ENCODE measurements at places on chromosomes 11 and 22.

- no peaks in the 10 kb centered on the region for H3K27me3 ChIP-seq
- DNase-seq = no peak
- no peaks in the 10 kb centered on the region for H3K36me3 ChIP-seq
- H3K4me3 ChIP-seq = no peak overlapping the region
Observed at GRCh38 chr11:126485021-126485792, 129.7 kb downstream of the ST3GAL4 start.

- H3K36me3 ChIP-seq = no peaks in the 10 kb centered on the region
- H3K27me3 ChIP-seq = no peaks in the 10 kb centered on the region
- H3K4me3 ChIP-seq = no peak overlapping the region
- DNase-seq = no peak
- H3K4me1 ChIP-seq = no peaks in the 10 kb centered on the region
Observed at GRCh38 chr11:114845766-114846415, 167.6 kb downstream of the NXPE2 start.

DNA sequence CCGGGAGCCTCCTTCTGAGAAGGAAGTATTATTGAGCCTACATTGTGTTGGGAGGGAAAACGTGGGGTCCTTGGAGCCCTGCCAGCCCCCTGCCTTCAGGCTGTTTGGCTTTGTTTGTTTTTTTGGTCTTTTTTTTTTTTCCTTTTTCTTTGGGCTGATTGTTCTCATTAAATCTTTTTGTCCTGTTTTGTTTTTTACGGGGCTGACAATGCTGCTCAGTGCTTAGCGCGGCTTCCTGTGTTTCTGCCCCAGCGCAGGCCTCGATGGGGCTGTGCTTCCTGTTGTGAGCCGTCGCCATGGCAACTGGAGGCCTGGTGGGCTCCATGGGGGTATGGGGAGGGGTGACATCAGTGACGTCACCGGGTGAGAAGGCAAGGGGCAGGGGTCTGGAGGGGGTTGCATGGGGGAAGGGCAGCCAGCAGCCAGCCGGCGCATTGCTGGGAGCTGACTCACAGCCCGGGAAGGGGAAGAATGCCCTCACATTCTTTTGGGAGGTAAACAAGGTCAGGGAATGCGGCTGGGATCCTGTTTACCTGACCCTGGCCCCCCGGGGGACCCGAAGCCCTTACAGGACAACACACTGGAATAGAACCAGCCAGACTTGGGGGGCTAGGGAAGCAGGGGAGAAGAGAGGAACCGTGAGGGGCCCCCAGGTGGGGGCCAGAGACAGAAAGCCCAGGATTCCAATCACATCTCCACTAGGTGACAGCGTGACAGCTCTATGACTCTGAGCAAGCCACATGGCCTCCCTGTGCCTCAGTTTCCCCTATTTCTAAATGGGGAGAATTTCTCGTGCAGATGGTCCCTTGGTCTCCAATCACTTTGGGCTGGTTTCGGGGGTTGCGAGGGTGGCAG is 22.2 kb upstream of the CBX7 start:
- DNase-seq = peak; percentile 74
- peak overlapping the region; percentile 57 for H3K4me3 ChIP-seq
- H3K27ac ChIP-seq = peak overlapping the region; percentile 86
- no peaks in the 10 kb centered on the region for H3K27me3 ChIP-seq

DNA sequence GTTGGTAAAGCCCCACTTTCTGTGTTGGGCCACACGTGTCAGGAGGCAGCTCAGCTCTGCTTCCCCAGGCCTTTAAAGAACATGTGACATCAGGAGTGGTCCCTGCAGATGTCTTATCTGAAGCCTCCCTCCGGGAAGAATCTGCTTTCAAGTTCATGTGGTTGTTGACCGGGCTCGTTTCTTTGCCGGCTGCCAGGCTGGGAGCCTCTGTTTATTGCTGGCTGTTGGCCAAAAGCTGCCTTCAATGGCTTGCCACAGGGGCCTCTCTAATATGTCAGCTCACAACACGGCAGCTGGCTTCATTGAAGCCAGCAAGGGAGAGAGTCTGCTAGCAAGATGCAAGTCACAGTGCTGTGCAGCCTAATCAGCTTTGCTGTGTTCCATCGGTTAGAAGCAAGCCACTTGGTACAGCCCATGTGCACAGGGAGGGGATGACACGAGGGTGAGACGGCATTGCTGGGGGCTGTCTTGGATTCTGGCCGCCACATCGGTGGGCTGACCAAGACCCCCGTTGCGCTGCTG is 14.6 kb downstream of the MRGPRF start:
- H3K36me3 ChIP-seq = no peaks in the 10 kb centered on the region
- no peak overlapping the region for H3K27ac ChIP-seq
- H3K4me3 ChIP-seq = no peak overlapping the region

DNA sequence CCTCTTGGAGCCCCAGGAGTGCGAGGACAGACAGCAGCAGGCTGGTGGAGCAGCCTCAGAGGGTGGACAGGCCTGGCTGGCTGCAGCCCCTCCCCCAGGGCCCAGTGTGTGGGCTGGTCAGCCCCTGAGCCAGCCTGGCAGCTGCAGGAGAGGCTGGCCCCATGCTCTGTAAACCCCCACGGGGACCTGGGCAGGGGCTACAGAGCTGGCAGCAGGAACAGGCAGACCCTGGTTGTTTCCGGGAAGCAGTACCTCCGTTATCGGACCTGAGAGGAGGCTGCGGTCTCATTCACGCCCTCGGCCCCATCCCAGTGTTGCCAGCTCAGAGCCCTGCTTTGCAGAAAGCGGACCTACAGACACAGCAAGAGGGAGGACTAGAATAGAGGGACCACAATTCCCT is 38.5 kb upstream of the COMT start:
- no peak for DNase-seq
- H3K36me3 ChIP-seq = peaks cover under 1% of the 10 kb centered on the region
- H3K27ac ChIP-seq = no peak overlapping the region
- H3K4me1 ChIP-seq = no peaks in the 10 kb centered on the region
